ENCODE measurements at places on chromosomes 6 and 20.
A peak's percentile ranks its signal among the peaks of the same experiment; 100 is the strongest.

- no peak for DNase-seq
These were observed 1076.7 kb downstream of the KIF16B start for GRCh38 chr20:15496501-15497039.

DNA sequence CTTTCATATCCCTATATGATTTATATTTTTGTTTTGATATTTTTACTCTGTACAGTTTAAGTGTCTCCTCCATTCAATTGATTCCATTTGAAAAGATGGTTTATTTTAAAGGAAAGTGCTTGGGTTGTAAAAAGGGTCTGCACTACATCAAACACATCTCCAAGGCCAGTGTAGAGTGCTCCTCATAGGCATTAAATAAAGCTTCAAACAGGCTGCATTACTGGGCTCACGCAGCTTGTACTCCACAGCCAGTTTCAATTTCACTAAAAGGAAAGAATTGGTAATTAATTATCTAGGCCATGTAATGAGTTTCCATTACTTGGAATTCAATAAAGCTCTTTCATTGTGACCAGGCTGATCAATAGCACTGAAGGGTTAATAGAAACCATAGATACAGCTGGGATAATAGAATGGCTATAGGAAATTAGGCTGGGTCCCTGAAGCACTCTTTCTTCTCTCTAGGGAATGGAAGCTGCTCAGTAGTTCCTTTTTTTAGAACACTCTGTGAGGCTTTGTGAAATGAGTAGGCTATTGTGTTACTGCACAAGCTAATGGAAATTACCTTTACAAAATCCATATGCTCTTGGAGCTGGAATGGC, 442.2 kb downstream of the RNF144B start:
- peak; percentile 11 for DNase-seq

GRCh38 chr6:26222571-26222970, 135.3 kb downstream of the HFE start:
- DNase-seq = no peak

- DNase-seq = no peak
These were observed 252.6 kb upstream of the SUPT3H start for GRCh38 chr6:45630314-45630713.

- no peak for DNase-seq
These were observed 45.7 kb upstream of the NEDD9 start for GRCh38 chr6:11278207-11278559.

All from NCI-H187 treated with DMSO at 0.1 percent for 48 hours (cell line).